ENCODE measurements at places on chromosomes 16 and 17.

GRCh38 chr17:36791942-36792475 is 145.3 kb upstream of the LHX1 start:
- H3K27me3 ChIP-seq = no peaks in the 10 kb centered on the region
- H3K27ac ChIP-seq = no peak overlapping the region

DNA sequence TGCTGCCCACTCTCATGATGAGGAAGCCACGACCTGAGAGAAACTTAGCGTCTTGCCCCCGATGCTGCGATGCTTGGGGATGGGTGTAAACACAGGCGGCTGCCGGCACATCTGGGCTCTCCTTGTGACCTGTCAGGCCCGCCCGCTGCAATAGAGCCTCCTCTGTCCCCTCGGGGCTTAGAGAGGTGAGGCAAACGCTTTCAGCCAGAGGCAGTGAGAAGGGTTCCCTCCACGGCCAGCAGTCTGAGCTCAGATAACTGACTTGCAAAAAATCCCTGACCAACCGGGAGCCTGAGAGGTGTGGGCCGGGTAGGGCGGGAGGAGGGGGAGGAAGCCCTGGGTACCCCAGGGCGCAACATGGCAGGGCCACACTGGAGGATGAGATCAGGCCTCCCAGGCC is 260.6 kb downstream of the C16orf95 start:
- no peaks in the 10 kb centered on the region for H3K27me3 ChIP-seq
- DNase-seq = no peak
- no peak overlapping the region for H3K27ac ChIP-seq
- no peaks in the 10 kb centered on the region for H3K36me3 ChIP-seq
- no peak overlapping the region for H3K4me3 ChIP-seq
- H3K4me1 ChIP-seq = no peaks in the 10 kb centered on the region

DNA sequence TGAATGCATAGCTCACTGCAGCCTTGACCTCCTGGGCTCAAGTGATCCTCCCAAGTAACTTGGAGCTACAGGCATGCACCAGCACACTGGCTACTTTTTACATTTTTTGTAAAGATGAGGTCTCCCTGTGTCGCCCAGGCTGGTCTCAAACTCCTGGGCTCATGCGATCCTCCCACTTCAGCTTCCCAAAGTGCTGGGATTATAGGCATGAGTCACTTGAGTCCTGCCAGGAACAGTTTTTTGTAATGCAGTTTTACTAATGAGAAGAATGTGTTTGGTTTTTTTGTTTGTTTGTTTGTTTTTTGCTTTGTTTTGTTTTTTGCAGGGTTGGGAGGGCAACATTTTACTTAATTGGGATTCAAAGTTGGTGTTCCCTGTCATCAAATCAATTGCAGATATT is 22.2 kb downstream of the SOST start:
- H3K36me3 ChIP-seq = no peaks in the 10 kb centered on the region
- no peak overlapping the region for H3K4me3 ChIP-seq
- no peaks in the 10 kb centered on the region for H3K27me3 ChIP-seq
- no peak overlapping the region for H3K27ac ChIP-seq

GRCh38 chr17:19619705-19620325 is 28.7 kb upstream of the ALDH3A2 start:
- H3K36me3 ChIP-seq = no peaks in the 10 kb centered on the region
- H3K4me1 ChIP-seq = no peaks in the 10 kb centered on the region

DNA sequence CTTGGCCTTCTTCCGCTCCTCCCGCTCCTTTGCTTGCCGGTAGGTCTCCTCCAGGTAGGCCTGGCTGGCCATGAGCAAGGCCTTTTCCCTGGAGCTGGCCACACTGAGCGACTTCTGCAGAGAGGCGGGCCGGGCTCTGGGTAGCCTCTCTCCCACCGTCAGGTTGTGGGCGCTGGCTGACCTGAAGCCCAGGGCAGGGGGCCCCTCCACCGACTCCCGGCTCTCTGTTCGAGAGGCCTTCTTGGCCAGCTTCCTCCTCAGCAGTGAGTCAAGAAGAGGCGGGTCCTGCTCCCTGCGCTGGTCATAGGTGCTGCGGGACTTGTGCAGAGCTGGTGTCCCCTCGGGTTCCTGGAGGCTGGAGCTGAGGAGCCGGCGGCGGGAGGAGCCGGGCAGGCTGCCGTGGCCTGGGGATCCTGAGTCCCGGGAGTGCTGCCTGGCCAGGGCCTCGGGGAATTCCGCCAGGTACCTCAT is 12.8 kb downstream of the GPR179 start:
- H3K27me3 ChIP-seq = no peaks in the 10 kb centered on the region
- H3K36me3 ChIP-seq = no peaks in the 10 kb centered on the region

DNA sequence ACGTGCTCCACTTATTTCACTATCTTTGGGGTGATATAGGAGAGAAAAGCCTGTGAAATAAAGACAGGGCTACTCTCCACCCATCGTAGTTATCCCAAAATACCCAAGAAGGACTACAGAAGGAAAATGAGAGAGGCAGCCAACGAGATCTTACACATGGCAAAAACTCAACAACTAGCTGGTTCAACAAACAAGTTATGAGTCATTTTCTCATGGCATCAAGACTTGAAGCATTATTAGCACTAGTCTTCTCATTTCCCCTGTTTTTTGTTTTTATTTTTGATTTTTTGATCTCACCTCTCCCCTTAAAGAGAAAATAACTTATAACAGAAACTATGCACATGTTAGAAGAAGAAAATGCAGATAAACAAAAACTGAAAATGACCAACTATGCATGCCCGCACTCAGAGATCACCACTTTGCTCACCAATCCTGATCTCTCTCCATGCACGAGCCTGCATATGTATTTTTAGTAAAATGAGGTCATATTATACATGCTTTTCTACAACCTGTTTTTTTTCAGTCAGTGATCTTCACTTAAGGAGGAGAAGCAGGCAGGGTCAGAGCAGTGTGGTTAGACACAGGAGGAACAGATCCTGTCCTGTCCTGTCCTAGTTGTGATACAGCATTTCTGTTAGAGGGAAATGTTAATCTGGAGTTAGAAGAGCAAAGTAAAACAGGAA is 22.8 kb downstream of the FAM117A start:
- H3K27ac ChIP-seq = no peak overlapping the region
- no peak overlapping the region for H3K4me3 ChIP-seq
- H3K27me3 ChIP-seq = peaks cover 4% of the 10 kb centered on the region
- H3K4me1 ChIP-seq = no peaks in the 10 kb centered on the region
- no peak for DNase-seq
- no peaks in the 10 kb centered on the region for H3K36me3 ChIP-seq

DNA sequence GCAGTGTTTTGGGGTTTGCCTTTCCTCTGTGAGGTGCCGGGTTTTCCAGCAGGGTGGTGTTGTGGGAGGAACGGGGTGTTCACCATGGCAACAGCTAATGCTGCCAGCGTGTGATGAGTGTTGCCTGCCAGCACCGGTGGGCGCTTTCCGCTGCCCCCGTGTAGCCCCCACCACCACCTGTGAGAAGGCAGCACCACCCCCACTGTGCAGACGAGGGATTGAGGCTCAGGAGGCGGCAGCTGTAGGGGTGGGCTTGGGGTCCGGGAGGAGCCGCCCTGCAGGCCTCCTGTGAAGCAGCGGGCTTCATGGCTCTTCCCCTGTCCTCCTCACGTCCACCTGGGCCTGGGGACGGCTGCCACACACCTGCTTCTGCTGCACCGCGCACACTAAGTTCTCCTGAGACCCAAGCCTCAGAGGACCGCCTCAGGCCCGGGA is 5.2 kb downstream of the RAB40C start:
- no peak for DNase-seq
- no peak overlapping the region for H3K4me3 ChIP-seq
- H3K4me1 ChIP-seq = peaks cover 26% of the 10 kb centered on the region
- H3K36me3 ChIP-seq = no peaks in the 10 kb centered on the region
- no peaks in the 10 kb centered on the region for H3K27me3 ChIP-seq

GRCh38 chr17:82303944-82304808 is 13.2 kb downstream of the CD7 start:
- H3K36me3 ChIP-seq = no peaks in the 10 kb centered on the region
- DNase-seq = no peak
- peaks cover 23% of the 10 kb centered on the region for H3K4me1 ChIP-seq

DNA sequence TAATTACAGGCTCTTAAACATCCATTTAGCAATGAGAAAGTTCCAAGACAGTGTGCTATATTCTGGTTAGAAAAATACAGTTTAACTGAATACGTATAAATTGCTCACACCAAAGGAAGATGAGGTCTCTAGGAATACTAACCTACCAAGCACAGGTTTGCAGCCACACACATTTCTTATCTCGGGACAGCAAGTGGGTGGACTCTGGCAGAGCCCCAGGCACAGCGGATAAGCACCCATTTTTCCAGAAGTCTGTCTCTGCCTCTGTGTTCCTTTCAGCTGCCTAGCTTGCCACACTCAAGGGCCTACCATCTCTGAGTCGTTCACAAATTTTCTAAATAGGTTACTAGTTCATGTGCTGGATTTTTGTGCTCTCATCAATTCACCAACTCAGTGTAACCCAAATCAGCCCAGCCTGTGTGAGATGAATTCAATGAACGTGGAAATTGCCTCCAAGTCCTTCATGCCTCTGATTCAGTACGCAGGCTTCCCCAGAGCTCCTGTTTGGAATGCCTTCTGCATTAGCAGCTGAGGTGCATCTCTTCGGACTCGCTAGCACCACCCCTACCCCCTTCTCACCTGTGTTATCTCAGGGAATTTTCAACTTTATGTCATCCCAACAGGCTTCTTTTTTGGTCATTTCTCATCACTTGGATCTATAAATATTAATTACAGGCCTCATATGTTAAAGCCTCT is 581.0 kb upstream of the CDH11 start:
- no peak for DNase-seq
- no peaks in the 10 kb centered on the region for H3K36me3 ChIP-seq
- H3K4me3 ChIP-seq = no peak overlapping the region
- no peak overlapping the region for H3K27ac ChIP-seq
- no peaks in the 10 kb centered on the region for H3K4me1 ChIP-seq

GRCh38 chr17:54920819-54921218 is 20.2 kb downstream of the TOM1L1 start:
- H3K4me3 ChIP-seq = no peak overlapping the region
- H3K27me3 ChIP-seq = no peaks in the 10 kb centered on the region
- no peak for DNase-seq
- no peaks in the 10 kb centered on the region for H3K4me1 ChIP-seq

GRCh38 chr16:80611930-80612327 is 71.1 kb downstream of the DYNLRB2 start:
- no peak for DNase-seq
- no peaks in the 10 kb centered on the region for H3K36me3 ChIP-seq
- no peaks in the 10 kb centered on the region for H3K27me3 ChIP-seq
- no peak overlapping the region for H3K4me3 ChIP-seq
- no peaks in the 10 kb centered on the region for H3K4me1 ChIP-seq

DNA sequence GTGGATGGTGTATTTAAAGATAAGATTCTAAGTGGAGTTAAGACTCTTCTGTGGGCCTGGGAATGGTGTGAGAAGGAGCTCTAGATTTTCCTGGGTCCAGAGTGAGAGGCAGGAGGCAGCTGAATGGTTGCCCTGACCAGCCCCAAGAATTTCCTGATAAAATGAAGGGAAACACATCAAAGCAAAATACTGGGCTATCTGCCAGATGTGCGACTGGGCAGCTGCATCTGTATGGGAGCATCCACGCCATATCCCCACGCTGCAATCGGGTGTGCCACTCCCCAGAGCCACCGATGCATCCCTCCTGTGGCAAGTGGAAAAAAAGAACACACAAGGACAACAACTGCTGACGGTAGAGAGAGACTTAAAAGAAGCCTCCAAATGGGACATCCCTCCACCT is 84.3 kb upstream of the COX10 start:
- no peaks in the 10 kb centered on the region for H3K36me3 ChIP-seq
- no peak overlapping the region for H3K27ac ChIP-seq
- H3K4me1 ChIP-seq = no peaks in the 10 kb centered on the region
- DNase-seq = no peak
- no peak overlapping the region for H3K4me3 ChIP-seq

- no peaks in the 10 kb centered on the region for H3K27me3 ChIP-seq
- no peak overlapping the region for H3K4me3 ChIP-seq
- no peak overlapping the region for H3K27ac ChIP-seq
- H3K4me1 ChIP-seq = no peaks in the 10 kb centered on the region
- H3K36me3 ChIP-seq = no peaks in the 10 kb centered on the region
Measured at GRCh38 chr16:88378401-88378800, 4.4 kb upstream of the ZNF469 start.

- no peak overlapping the region for H3K4me3 ChIP-seq
- H3K27me3 ChIP-seq = no peaks in the 10 kb centered on the region
- DNase-seq = no peak
- no peak overlapping the region for H3K27ac ChIP-seq
Measured at GRCh38 chr17:29533976-29534375, 32.9 kb downstream of the ABHD15 start.

- H3K27ac ChIP-seq = no peak overlapping the region
- H3K27me3 ChIP-seq = no peaks in the 10 kb centered on the region
- H3K4me3 ChIP-seq = no peak overlapping the region
- H3K36me3 ChIP-seq = no peaks in the 10 kb centered on the region
Measured at GRCh38 chr16:3467921-3468320, 24.4 kb downstream of the NAA60 start.

- DNase-seq = no peak
- H3K36me3 ChIP-seq = no peaks in the 10 kb centered on the region
- H3K4me3 ChIP-seq = no peak overlapping the region
- H3K4me1 ChIP-seq = no peaks in the 10 kb centered on the region
Measured at GRCh38 chr16:54050459-54051210, 236.0 kb downstream of the IRX3 start.

DNA sequence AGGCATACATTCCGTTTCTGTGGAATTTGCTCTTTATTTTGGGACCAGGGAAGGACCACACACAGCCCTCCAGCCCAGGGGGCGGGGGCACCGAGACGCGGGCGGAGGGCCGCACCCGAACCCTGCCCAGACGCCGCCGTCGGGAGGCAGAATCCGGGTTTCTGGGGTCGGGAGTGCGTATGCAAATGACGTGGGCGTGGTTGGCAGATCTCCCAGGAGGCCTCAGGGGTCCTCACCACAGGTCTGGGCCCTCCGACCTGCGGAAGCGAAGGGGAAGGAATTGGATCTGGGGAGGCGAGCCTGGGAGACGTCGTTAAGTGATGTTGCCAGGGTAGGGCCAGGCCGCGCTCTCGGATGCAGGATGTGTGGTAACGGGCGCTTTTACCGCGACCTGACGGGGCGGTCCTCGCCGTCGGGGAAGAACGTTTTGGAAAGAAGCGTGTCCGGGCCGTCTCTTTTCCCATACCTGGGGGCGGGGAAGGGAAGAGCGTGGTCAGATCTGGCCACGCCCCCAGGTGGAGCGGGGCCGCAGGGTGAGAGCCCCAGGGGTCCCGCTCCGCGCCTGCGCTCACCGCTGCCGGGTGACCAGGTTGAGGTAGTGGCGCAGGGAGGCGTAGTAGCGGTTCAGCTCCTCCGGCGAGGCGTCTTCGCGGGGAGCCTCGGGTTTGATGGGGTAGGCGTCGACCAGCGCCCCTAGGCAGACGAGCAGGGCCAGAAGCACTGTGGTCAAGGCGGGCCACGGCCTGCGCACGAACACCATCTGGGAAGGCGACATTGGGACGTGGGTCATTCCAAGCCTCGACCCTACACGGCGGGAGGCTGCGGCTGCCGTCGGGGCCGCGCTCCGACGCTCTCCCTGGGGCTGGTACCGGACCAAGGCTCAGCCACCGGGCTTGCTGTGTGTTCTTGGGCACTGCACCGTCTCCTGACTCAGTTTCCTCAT is 745 bp downstream of the PYY start:
- no peak for DNase-seq
- H3K4me1 ChIP-seq = no peaks in the 10 kb centered on the region
